Activated CD8-positive, alpha-beta T cell treated with anti-CD3 and anti-CD28 coated beads for 36 hours (primary cell): ENCODE measurements at places on chromosomes 5 and 9. TPM values are rescaled to one million over a fixed set of nuclear protein-coding genes. Genes with fewer than 3 reads are reported as not detected.

GRCh38 chr5:137265457-137265856 is 233.7 kb downstream of the SPOCK1 start:
- no peaks in the 10 kb centered on the region for H3K4me1 ChIP-seq
- peaks cover 5% of the 10 kb centered on the region for H3K27me3 ChIP-seq
- H3K27ac ChIP-seq = no peak overlapping the region
- no peak for DNase-seq

The SLIT3 gene
- 0.69 TPM for total RNA-seq

The DPYSL3 gene
- 0.13 TPM for total RNA-seq

- no peaks in the 10 kb centered on the region for H3K36me3 ChIP-seq
- H3K4me3 ChIP-seq = no peak overlapping the region
- peaks cover 5% of the 10 kb centered on the region for H3K27me3 ChIP-seq
- no peak for DNase-seq
- H3K27ac ChIP-seq = no peak overlapping the region
These were observed 57.8 kb upstream of the LARP1 start for GRCh38 chr5:154697371-154697770.
